Right atrium auricular region (tissue), 2 donors: ENCODE measurements at places on chromosomes 4 and X.

- no peaks in the 10 kb centered on the region for H3K36me3 ChIP-seq
- H3K27me3 ChIP-seq = no peaks in the 10 kb centered on the region
- no peaks in the 10 kb centered on the region for H3K4me1 ChIP-seq
- no peak overlapping the region for H3K27ac ChIP-seq
- DNase-seq = no peak
- no peak overlapping the region for H3K4me3 ChIP-seq
Measured at GRCh38 chrX:115260330-115260729, 26.4 kb upstream of the LRCH2 start.

DNA sequence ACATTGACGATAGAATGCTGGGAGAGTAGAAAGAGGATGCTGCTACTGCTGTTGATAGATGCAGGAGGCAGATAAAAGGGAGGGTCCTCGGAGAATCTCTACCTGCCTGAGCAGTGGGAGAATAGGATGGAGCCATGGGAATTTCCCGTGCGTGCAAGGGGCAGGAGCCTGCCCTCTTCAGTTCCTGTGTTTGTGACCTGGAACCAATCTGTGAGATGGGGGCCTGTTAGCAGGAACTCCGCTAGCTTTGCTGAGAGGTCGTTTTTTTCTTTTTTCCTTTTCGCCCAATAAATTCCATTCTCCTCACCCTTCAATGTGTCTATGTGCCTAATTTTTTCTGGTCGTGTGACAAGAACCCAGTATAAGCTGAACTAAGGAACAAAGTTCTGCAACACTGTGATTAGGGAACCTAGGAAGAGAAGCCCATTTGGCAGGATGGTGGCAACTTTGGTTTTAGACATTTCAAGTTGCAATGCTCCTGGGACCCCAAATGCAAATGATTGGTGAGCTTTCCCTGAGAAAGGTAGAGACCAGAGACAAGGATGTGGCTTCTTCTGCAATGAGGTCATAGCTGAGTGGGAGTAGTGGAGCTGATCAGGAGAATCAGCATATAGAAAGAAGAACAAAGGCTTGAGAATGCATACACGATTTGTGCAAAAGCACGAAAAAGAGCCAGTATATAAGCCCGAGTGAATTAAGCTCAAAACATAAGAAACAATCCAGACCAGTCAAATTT is 23.9 kb downstream of the SLC39A8 start:
- H3K4me3 ChIP-seq = no peak overlapping the region
- no peaks in the 10 kb centered on the region for H3K36me3 ChIP-seq
- peaks cover 4% of the 10 kb centered on the region for H3K4me1 ChIP-seq
- H3K27ac ChIP-seq = no peak overlapping the region
- no peaks in the 10 kb centered on the region for H3K27me3 ChIP-seq
- DNase-seq = no peak

- no peak overlapping the region for H3K4me3 ChIP-seq
- H3K27me3 ChIP-seq = no peaks in the 10 kb centered on the region
- no peak for DNase-seq
- H3K4me1 ChIP-seq = peaks cover 40% of the 10 kb centered on the region
- no peak overlapping the region for H3K27ac ChIP-seq
Measured at GRCh38 chr4:94571715-94572114, 120.0 kb downstream of the PDLIM5 start.

- H3K4me1 ChIP-seq = no peaks in the 10 kb centered on the region
- no peak overlapping the region for H3K4me3 ChIP-seq
- no peaks in the 10 kb centered on the region for H3K36me3 ChIP-seq
- H3K27me3 ChIP-seq = no peaks in the 10 kb centered on the region
- no peak for DNase-seq
- H3K27ac ChIP-seq = no peak overlapping the region
Measured at GRCh38 chr4:185280608-185281007, 71.2 kb downstream of the SNX25 start.

DNA sequence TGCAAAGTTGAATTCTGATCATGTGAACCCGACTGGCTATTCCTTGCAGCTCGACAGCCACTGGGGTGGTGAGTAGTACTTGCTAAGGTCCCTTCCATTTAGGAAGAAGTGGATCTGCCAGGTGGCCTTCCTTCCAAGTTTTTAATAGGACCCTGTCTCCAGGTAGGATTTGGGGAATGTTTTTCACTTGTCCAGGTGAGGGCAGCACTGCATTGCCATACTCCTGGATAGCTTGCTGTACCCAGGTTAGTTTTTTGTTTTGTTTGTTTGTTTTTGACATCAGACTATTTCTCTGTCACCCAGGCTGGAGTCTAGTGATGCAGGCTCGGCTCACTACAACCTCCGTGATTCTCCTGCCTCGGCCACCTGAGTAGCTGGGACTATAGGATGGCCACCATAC is 29.8 kb downstream of the SAGE1 start:
- H3K27ac ChIP-seq = no peak overlapping the region
- H3K4me3 ChIP-seq = no peak overlapping the region
- no peaks in the 10 kb centered on the region for H3K27me3 ChIP-seq
- H3K4me1 ChIP-seq = no peaks in the 10 kb centered on the region

DNA sequence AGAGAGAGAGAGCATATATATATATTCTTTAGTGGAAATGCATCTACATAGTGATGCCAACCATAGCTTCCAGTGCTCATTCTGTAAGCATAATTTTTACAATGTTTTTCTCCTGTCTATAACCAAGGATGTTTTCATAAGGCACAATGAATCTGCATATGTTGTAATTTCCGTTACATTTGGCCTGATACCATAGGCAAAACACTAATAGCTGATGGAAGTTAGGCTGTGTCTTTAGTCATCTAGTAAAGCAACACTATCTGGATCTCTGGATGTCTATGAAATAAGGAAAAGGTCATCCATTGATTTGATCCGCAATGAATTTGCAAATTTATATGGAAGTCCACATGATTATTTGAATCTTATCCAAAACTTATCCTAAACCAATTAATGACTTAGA is 8.1 kb downstream of the PCDH7 start:
- no peaks in the 10 kb centered on the region for H3K27me3 ChIP-seq
- H3K4me1 ChIP-seq = no peaks in the 10 kb centered on the region
- H3K36me3 ChIP-seq = no peaks in the 10 kb centered on the region
- no peak overlapping the region for H3K27ac ChIP-seq
- H3K4me3 ChIP-seq = no peak overlapping the region

- no peak overlapping the region for H3K4me3 ChIP-seq
- DNase-seq = no peak
- H3K27me3 ChIP-seq = no peaks in the 10 kb centered on the region
Measured at GRCh38 chr4:147830987-147831386, 99.1 kb downstream of the ARHGAP10 start.
